AG04450 (cell line): ENCODE measurements at places on chromosomes 11 and 22.

- no peak for DNase-seq
These were observed 145.0 kb downstream of the CCDC34 start for GRCh38 chr11:27217948-27218420.

DNA sequence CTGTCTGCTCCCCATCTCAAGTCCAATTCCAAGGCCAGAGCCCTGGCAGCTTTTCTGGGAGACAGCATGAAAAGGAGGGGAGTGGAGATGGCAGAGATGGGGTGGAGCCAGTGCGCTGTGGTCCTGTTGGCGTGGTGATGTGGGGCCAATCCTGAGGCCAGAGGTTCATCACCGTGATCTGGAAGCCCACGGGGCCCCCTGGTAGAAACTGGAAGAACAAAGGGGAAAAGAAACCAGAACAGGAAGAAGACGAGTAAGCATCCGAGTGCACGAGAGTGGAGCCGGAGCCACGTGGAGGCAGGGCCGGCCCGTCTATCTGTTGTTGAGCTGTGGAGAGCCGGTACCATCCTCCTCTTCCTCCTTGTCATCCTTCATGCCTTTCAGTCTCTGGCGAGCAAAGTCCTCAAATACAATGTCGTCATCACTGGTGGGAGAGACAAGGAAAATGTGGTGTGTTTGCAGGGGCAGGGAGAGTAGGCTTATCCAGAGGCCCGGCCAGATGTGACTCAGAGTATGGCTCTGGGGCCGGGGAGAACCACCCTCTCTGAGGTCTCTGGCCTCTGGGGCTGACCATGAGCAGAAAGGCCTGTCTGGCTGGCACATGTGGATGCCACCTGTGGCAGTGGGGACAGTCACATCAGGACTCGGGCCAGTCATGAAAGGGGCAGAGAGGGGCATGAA, 25.4 kb downstream of the TPBGL start:
- no peak for DNase-seq

DNA sequence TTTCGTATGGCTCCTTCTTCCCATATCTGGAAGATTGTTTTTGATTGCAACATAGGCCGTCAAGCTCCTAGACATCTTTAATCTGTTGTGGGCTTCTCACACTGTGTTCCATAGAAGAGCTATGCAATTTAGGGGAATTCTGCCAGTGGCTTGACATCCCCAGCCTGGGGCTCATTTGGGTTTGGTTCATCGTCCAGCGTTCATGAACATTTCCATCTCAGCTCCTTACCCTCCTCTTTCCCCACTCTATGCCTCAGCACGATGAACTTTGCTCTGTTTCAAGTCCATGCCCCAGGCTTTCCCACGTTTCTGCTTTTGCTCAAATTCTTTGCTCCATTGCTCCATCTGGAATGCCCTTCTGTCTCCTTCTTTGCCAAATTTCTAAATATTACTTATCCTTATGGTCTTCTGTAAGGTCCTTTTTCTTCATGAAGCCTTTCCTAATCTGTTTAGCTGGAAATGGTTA, 26.1 kb upstream of the CLMP start:
- DNase-seq = no peak

GRCh38 chr11:60971520-60971919, at the start of gene CD6:
TSS of gene CD6 (plus strand) at chr11:60971680. CDS start at chr11:60971866, 186 bp downstream.
- DNase-seq = no peak

- DNase-seq = no peak
These were observed 34.0 kb downstream of the HIPK3 start for GRCh38 chr11:33291004-33291777.

DNA sequence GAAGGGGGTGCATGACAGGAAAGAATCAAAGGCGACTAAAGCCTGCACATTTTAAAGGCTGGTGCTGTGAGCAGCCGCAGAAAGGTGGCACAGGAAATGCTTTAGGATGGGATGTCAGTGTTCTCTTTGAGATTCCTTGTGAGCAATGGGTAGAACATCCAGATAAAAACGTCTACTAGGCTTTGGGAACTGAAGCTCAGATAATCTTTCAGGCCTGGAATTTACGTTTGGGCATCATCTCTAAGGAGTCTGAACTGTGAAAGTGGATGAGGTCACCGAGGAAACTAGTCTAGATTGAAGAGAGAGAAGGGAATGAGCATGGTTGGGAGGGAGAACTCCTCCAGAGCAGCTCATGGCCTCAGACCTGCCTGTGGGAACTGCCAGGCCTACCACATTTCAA, 65.7 kb downstream of the FLI1 start:
- peak; percentile 41 for DNase-seq

GRCh38 chr11:57638811-57639320, 10.8 kb downstream of the YPEL4 start:
- no peak for DNase-seq

- no peak for DNase-seq
These were observed 7.5 kb downstream of the DGCR8 start for GRCh38 chr22:20087319-20088262.
